ENCODE measurements at places on chromosomes 4 and X.

- DNase-seq: no peak
Measured at GRCh38 chr4:6924361-6924779, 14.7 kb downstream of the TBC1D14 start.

GRCh38 chr4:139167774-139168444, 9.1 kb downstream of the ELF2 start:
- no peak for DNase-seq

- DNase-seq: peak; percentile 74
Measured at GRCh38 chr4:88219099-88219498, 60.7 kb upstream of the ABCG2 start.

DNA sequence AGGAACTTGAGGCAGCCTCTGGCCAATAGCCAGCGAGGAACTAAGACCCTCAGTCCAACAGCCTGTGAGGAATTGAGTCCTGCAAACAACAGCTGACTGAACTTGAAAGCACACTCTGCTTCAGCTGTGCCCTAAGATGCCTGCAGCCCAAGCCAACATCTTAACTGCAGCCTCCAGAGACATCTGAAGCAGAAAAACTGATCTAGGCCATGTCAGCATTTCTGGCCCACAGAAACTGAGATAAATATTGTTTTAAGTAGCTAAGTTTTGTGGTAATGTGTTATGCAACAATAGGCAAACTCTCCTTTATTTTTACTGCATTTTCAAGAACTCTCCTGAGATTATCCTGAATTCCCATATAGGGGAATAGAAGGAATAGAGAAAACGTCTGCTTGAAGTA, 24.4 kb upstream of the PIGA start:
- DNase-seq: no peak

GRCh38 chrX:155767876-155768769, 113.0 kb upstream of the VAMP7 start:
- DNase-seq: no peak

GRCh38 chr4:45578874-45579273, 545.0 kb downstream of the GABRG1 start:
- DNase-seq: no peak

- DNase-seq: no peak
Measured at GRCh38 chr4:183320211-183321059, at the start of gene CLDN22. Gene CLDN22 (minus strand): TSS chr4:183320276. CDS start chr4:183320218, 58 bp downstream.

GRCh38 chr4:173505924-173506518, 24.0 kb downstream of the HAND2 start:
- no peak for DNase-seq

GRCh38 chrX:9728261-9728660, 37.4 kb downstream of the GPR143 start:
- DNase-seq: no peak

- no peak for DNase-seq
Measured at GRCh38 chrX:13024986-13025385, 19.4 kb downstream of the FAM9C start.

GRCh38 chr4:105194328-105195231, 47.9 kb downstream of the TET2 start:
- no peak for DNase-seq

GRCh38 chr4:144371485-144371884, 231.0 kb upstream of the GYPA start:
- no peak for DNase-seq

DNA sequence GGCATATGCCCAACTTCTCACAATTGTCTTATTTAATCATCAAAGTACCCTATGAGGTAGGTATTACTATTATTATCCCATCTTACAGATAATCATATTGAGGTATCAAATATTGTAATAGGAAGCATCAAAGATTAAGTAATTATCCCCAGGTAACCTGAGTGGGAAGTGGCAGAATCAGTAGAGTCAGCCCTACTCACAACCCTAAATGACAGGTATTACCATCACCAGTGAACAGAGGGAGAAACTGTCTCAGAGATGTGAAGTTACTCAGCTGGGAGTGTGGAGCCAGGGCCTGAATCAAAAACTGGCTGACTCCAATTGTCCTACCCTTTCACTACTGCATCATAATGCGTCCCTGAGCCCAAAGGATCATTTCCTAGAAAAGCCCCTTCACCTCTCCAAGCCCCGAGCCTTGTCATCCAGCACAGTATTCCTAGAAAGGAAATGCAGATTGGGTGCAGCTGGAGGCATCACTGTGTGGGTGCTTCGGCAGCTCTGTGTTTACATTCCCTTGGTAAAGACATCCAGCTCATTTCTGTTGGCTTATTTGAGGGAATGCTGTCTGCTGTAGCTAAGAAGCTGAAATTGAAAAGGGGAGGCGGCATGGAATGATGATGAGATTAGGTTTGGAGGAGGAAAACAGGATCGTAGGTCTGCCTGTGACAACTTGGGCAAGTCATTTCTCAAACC, 72.8 kb downstream of the DHX15 start:
- no peak for DNase-seq

DNA sequence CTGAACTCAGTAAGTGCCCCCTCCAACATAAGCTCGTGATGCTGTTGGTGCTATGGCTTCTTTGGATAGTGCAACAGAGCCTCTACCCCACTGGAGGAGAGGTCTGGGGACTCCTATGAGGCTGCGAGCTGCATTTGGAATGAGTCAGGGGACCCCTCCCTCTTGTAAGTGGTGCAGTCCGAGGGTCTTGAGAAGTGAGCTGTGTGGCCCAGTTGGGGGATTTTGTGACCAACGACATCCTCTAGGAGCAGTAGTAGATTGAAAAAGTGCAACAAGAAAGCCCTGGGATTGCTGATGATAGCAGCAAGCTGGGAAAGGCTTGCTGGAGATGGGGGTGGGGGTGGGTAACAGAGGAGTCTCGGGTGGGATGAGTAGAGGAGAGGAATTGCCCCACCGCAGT, 3.1 kb downstream of the FRMPD3 start:
- no peak for DNase-seq

DNA sequence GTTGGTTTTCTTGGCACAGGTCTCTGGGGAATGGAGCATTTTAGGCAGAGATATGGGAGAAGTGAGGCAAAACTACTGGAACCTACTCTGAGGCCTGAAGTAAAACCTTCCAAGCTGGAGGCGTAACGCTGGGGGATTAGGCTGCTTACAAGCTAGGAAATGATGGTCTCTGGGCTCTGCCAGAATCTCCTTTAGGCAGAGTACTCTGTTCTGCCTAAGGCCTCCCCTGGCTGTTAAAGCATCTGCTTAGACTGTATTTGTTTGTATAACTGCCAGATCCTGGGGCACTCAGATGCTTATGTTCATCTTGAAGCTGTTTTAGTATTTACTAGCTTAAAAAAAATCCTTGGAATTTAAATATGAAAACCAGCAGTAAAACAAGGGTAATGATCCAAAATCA, 822.2 kb downstream of the RPA4 start:
- DNase-seq: no peak

- DNase-seq: no peak
Measured at GRCh38 chr4:155614111-155614762, 52.4 kb upstream of the GUCY1A1 start.

- DNase-seq: no peak
Measured at GRCh38 chr4:78613522-78614321, 62.2 kb downstream of the ANXA3 start.

- DNase-seq: no peak
Measured at GRCh38 chr4:129883996-129884395, 788.0 kb downstream of the C4orf33 start.

DNA sequence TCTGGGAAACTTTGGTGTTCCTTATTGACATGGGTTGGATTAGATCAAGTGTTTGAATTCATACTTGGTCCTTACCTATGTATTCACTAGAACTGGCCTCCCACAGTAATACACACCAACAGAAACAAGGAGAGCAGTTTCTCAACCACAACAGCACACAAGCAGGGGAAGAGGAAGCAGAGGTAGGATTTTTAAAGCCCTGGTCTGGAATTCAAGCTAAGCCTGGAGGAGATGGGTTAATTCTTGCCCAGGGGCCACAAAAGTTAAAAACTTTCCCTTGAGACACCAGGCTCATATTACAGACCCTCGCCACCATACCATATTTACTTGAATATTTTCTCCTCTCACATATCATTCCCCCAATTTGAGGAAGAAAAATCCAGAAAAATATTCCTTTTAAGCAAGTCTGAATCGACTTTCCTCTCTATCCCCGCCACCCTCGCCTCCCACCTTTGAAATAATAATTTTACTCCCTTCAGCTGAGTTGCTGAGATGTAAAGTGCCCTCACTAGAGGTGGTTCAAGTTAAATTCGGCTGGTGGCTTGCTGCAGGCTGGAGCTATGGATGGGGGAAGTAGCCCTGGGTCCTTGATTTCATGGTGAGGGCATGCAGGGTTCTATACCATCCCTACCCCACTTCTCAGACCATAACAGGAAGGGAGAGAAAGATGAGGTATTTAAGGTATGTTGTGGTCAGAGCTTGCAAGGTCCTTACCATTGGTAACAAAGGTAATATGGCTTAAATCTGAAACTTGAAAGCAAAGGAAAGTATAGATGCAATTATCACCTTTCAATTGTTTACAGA, 440.2 kb downstream of the INPP4B start:
- DNase-seq: no peak

DNA sequence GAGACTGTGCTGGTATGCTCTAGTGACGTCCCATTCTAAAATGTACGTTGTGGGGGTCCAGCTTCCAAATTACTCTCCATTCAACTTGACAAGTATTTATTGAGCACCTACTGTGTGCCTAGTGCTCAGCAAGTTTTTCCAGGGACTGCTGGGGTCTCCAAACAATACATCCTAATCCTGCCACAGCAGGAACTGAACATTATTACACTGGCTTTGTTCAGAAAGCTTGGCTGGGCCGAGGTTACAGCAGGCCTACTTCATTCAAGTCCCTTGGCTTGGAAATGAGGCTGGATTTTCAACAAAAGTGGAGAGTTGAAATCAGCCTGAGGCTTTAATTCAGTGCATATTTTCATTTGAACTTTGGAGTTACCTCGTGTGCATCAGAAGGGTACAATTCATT, 78.0 kb downstream of the GUCY2F start:
- no peak for DNase-seq

- DNase-seq: no peak
Measured at GRCh38 chrX:111353793-111354192, 58.2 kb downstream of the DCX start.

GRCh38 chr4:6408263-6408662, 64.2 kb downstream of the PPP2R2C start:
- no peak for DNase-seq

DNA sequence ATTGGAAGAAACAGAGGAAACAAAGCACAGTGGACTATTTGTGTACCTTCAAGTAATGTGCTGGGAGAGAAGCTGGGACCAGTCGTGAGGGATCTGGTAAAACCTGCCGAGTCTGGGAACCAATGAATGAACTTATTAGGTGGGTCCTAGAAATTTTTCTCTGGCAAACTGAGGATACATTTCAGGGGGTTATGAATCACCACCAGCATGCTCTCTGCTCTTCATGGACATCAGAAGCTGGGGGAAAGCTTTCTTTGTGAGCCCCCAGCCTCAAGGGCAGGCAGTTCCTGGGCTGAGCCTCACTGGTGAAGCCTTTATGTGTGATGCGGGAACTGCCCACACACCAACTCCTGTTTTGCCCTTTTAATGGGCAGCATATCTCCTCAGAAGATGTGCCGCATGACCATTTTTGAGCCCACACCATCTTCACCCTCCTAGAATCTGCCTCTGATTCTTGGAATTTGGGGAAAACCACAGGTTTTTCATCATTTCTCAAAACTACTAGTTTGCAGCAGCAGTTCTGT, 95.4 kb upstream of the ENPP6 start:
- no peak for DNase-seq

- DNase-seq: no peak
Measured at GRCh38 chrX:78747489-78747888, at the start of gene LPAR4. Gene LPAR4 (plus strand): TSS chrX:78747720. CDS start chrX:78754870, 7,150 bp downstream.

- DNase-seq: no peak
Measured at GRCh38 chrX:39528161-39528916, 569.4 kb downstream of the BCOR start.

GRCh38 chrX:123487236-123487635, 245.6 kb downstream of the THOC2 start:
- DNase-seq: no peak

- no peak for DNase-seq
Measured at GRCh38 chr4:186068581-186069348, at the start of gene TLR3. Gene TLR3 (plus strand): TSS chr4:186069156. CDS start chr4:186076620, 7,464 bp downstream.

DNA sequence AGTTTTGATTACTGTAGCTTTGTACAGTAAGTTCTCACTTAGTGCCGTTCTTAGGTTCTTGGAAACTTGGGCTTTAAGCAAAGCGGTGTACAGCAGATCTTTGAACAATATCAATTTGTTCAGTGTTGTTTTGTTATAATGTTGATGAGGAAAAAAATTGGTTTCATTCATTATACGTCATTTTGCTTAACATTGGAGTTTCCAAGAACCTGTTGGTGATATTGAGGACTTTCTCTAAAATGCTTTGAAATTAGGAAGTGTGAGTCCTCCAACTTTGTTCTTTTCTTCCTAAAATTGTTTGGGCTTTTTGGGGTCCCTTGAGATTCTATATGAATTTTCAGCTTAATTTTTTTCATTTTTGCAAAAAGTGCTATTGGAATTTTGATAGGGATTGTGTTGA, 49.1 kb downstream of the STAG2 start:
- DNase-seq: no peak

GRCh38 chrX:55663584-55663983, 40.4 kb downstream of the FOXR2 start:
- no peak for DNase-seq

GRCh38 chr4:53515076-53515475, 76.2 kb downstream of the LNX1 start:
- no peak for DNase-seq

Data from T-cell (primary cell).